ENCODE measurements at places on chromosomes 3 and 15. TPM values are rescaled to one million over a fixed set of nuclear protein-coding genes. Genes with fewer than 3 reads are reported as not detected.

GRCh38 chr3:79032686-79033318 lies 735.0 kb downstream of the ROBO1 start:
- DNase-seq = no peak

DNA sequence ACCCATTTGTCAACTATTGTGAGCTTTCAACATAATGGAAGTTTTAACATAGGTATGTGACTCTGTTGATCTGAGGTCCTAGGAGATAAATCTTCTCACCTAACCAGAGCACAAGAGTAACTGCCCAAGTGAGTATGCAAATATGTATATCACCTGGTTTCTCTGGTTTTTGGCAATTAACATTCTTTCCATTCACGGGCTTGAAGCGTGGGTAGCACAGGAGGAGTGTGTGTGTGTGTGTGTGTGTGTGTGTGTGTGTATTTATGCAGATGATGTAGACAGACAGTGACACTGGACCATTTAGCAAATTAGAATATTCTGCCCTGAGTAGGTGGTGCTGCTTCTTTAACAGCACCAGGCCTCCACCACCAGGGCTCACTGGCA lies 15.0 kb downstream of the EPHB1 start:
- no peak for DNase-seq

- no peak for DNase-seq
These were observed 160.7 kb downstream of the SQOR start for GRCh38 chr15:45795440-45796069.

The ZBBX gene
- total RNA-seq = 4.9 TPM

DNA sequence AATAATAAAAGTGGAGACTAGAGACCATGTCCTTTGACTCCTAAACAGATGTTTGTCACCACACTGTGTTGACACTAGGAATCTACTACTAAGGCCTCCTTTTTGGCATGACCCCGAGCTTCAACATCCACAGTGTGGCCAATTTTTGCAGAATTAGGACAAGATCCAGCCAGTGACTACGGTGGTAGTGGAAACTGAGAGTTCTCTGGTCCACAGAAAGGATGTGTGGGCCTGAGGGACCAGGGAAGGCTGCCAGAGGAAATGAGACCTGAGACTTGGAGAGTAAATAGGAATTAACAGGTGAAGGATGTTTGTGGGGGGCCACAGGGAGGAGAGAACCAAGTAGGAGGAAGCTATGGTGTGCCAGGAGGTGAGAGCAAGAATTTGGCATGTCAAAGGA lies 122.7 kb downstream of the CHCHD6 start:
- DNase-seq = no peak

GRCh38 chr3:44923632-44924456 lies 49.4 kb downstream of the TGM4 start:
- no peak for DNase-seq

- DNase-seq = no peak
These were observed 276.7 kb downstream of the CNTN4 start for GRCh38 chr3:2375376-2375775.

The BNC1 gene
- 0.41 TPM for total RNA-seq

GRCh38 chr3:89577637-89578530 lies 470.5 kb downstream of the EPHA3 start:
- no peak for DNase-seq

Data from frontal cortex (tissue), 4 donors.